Fibroblast of villous mesenchyme (primary cell): ENCODE measurements at places on chromosomes 2 and 18. TPM values are rescaled to one million over a fixed set of nuclear protein-coding genes. Genes with fewer than 3 reads are reported as not detected.

The VSNL1 gene
- total RNA-seq = 0.32 and 0.86 TPM in 2 replicates

GRCh38 chr2:211349031-211349430 lies 792.6 kb downstream of the CPS1 start:
- DNase-seq = no peak

The CAVIN2 gene
- total RNA-seq = 8.4 and 21.6 TPM in 2 replicates

DNA sequence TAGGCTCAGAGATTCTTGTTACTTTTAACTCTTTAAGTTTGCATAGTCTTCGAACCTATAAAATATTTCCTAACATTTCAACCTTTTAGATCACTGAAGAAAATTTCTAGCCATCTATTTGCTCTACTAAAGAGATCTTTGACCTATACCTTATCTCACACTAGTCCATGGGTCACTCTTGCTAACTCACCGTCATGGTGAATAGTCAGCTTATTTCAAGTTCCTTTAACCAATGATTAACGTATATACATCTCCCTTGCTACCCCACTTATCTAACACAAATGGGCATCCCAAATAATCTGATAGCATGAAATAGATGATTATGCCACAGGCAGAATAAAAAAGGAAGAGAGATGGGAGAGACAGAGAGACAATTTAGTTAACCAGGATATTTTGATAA lies 303.1 kb downstream of the GPD2 start:
- no peak for DNase-seq

The SULT1C2 gene
- not detected in 2 replicates for total RNA-seq

The DSG4 gene
- total RNA-seq = not detected in 2 replicates

- DNase-seq = no peak
Observed at GRCh38 chr2:63679252-63679855, 90.6 kb downstream of the MDH1 start.

DNA sequence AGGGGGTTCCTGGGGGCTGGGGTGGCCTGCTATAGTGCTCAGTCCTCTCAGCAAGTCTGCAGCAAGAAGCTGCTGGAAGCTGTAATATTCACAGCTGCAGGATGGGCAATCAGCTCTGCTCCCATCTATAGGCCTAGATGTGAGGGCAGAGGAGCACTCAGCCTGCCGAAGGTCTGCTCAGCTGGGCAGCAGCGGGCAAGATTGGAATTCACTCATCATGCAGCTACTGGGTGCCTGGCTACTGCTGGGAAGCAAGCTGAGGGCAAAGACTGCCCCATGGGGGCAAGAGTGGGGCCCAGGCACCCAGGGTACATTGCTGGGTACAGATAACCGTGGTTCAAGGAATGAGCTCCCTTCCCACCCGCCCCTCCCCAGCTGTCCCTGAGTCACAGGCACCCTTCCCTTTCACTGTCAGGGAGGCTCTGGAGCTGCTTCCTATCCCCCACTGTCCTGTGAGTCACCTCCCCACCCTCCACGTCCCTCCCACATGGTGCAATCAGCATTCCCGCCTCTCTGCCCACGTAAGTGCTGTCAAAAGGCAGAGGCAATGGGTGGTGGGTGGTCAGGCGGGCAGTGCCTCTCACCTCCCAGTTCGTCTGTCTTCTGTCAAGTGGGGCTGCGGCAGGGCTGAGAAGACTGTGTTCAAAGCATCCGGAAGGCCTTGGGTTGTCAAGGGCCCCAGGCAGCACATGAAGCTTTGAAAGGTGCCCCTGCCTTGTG lies 169.2 kb downstream of the TRIM43 start:
- peak; percentile 83 for DNase-seq

DNA sequence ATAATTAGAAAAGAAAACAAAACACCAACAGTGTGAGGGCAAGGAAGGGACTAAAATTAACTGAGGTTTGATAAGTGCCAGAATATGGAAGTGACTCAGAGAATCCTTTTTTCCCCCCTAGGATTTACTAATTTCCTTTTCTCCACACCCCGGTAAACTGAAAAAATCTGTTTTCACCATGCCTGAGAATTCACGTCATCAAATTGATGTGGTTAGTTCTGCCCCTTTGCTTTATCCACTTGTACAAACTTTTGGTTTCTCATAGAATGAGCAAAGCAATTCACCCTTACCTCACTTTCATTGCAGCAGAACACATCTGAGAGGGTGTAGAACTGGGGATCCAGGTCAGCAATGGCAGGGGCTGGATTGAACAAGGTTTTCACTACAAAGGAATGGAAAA lies 57.8 kb downstream of the RBKS start:
- peak; percentile 37 for DNase-seq

DNA sequence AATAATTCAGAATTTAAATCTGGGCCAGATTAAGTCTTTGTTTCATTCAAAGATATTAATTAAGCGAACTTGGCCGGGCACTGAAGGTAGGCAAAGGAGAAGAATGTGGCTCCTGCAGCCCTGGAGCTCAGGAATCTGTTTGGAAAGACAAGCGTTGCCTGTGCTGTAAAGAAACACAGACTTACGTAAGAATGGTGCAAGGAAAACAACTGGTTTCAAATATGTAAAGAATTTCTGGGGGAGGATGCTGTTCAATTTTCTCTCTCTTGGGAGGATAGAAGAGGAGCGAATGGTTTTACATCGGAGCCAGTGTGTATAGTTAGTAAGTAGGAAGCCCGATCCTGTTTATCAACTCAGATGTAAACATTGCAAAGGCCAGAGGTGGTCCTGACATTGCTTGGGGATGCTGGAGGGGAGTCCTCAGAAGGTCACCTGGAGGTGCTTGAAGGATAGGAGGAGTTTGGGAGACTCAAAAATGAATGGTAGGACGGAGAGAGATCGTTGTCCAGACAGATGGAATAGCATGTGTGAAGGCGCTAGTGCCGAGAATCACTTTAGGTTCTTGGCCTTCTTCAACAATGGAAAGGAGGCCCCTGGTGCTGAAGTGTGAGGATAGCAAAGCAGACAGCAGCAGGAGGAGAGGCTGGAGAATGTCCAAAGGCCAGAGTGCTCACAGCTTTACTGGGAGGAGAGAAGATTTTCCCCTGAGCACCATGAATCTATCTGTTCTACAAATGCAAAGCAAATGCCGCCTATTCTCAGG lies 456.1 kb downstream of the LPIN1 start:
- peak; percentile 74 for DNase-seq

The CDK15 gene
- total RNA-seq = 3.5 and 7.4 TPM in 2 replicates

The PDCD1 gene
- not detected in 2 replicates for total RNA-seq

- no peak for DNase-seq
Observed at GRCh38 chr2:176492583-176492982, 223.3 kb downstream of the MTX2 start.

The CAPN14 gene
- total RNA-seq = under 0.01 TPM in 2 replicates

DNA sequence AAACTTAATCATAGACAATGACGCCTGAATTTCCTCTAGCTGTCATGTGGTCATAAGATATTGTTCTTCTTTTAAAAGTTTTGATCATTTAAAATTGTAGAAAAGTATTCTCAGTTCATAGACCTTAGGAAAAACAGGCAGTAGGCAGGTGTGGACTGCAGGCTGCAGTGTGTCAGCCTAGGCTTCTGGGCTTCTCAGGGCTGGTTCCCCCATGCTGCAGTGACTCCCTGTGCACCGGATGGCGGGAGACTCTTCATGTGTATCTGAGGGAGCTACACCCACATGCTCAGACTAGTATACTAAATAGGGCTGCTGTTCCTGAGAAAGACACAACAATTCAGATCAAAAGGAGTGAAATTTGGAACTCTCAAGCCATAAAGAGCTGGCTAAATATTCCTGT lies 72.4 kb downstream of the PXDN start:
- no peak for DNase-seq

GRCh38 chr2:64685430-64685829 lies 31.7 kb upstream of the SERTAD2 start:
- DNase-seq = peak; percentile 19

DNA sequence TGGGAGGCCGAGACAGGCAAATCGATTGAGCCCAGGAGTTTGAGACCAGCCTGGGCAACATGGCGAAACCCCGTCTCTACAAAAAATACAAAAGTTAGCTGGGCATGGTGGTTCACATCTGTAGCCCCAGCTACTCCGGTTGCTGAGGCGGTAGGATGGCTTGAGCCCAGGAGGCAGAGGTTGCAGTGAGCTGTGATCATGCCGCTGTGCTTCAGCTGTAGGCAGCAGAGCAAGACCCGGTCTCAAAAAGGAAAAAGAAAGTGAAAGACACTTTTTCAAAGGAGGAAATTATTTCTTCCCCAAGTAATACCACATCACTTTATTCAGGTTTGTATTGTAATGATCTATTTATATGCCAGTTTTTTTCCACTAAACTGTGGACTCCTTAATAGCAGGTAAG lies 35.7 kb upstream of the TAF4B start:
- no peak for DNase-seq

DNA sequence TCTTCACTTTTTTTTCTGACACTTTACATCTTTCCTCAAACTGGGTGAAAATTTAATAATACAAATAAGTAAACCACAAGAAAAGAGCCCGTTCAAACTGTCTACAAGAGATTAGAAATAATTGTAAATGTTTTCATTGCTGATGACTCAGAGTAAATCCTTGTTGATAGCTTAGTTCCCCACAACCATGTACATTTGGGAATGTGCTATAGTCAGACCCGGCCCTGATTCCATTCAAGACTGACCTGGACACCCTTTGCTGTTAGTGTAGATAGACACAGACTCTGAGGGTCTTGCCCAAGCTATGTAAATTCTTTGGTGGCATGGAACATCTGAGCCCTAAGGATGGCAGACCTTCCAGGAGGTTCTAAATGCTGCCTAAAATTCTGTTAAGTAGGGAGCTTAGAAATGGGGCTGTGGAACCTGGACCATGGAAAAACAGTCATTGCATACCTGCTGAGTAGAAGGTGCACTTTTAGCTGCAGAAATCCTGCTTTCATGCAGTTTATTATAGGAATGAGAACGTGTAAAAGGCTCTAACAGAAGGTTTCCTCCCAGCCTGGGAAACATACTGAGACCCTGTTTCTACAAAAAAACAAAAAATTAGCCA lies 3.7 kb downstream of the MALT1 start:
- peak; percentile 63 for DNase-seq

- DNase-seq = no peak
Observed at GRCh38 chr2:229346816-229347540, 75.9 kb upstream of the PID1 start.

The CCL20 gene
- total RNA-seq = 0.43 TPM in 1 of 2 replicates, not detected in the other

The SERPINB13 gene
- total RNA-seq = not detected in 2 replicates

DNA sequence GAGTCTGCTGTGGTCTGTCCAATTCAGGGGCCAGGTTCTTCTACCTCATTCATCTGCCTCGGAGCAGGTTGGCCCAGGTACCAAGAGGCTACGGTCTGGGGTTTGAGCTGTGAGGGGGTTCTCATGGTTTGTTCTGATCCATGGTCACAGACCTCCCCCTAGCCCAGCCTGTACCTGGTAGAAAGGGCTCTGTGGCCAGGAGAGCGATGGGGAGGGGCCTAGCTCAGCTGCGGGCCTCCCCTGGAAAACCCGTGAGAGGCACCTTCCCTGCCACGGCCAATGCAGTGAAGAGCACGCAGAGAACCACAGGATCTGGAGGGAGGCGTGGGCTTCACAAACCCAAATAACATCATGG lies 19.6 kb upstream of the ALLC start:
- DNase-seq = no peak

GRCh38 chr2:31324016-31324633 lies 90.2 kb downstream of the EHD3 start:
- DNase-seq = peak; percentile 37

DNA sequence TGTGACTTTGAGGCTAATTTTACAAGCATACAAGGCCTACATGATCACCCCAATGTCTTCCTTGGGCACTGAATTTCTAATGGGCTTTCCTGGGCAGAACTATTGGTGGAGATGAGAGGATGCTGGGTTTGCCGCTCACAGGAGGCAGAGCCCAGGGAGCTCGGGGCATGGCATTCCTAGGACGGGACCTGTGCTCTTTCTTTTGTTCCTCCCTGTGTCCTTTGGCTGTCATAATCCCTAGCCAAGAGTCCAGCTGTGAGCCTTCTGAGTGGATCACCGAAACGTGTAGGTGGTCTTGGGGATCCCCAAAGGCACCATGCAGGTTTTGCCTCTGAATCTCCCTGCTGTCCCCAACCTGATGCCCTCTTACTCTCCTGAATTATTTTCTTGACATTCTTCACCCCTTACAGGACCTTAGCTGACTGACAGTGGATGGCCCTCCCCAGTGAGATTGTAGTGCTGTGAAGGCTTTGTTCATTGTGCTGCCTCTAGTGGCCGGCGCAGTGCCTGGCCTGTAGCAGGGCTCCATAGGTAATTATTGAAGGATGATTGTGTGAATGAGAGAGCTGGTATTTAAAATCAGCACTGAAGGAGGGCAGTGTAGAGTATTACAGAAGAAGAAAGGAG lies 221.9 kb downstream of the ZNF407 start:
- no peak for DNase-seq

DNA sequence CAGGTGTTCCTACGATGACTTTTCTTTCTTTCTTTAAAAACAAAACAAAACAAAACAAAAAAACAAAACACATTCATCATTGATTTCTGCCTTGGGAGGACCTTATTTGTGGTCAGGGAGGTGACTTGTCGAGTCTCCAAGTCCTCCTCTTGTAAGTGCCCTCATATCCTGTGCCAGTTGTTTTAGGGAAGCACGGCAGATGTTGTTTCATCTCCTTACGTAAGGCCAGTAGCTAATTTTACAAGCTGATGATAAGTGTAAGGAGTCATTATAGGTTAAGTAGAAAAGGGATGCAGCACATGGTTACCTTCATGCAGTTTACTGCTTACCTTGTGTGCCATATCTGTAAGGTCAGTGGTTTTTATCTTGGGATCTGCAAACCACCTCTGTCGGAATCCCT lies 52.2 kb downstream of the MRPS9 start:
- no peak for DNase-seq

The RND3 gene
- 635 and 1,266 TPM in 2 replicates for total RNA-seq

DNA sequence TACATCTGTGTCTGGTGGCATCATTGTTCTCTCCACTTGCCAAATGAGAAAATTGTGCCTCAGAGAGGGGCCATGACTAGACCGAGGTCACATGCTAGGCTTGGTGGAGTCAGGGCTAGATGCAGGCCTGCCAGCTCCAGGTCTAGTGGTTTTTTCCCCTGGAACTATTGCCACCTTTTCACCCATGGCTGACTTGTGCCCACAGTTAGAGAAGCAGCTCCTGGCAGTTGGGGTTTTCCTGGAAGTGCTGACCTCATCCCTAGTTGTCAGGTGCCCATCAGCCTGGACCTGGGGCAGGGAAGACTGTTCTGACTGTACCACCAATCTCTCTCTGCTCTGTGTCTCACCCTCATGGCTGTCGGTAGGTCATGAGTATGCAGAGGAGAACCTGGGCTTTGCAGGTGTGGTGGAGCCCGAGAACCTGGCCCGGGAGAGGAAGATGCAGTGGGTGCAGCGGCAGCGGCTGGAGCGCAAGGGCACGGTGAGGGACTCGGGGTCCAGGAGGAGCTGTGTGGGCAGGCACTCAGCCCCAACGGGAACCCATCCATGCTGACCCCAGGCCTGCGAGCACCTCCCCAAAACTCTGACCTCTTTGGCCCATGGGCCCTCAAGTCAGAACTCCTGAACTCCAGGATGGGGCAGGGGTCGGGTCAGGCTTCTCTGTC lies 12.4 kb upstream of the CATIP start:
- no peak for DNase-seq

- no peak for DNase-seq
Observed at GRCh38 chr2:3319745-3320566, 57.7 kb downstream of the EIPR1 start.

- DNase-seq = no peak
Observed at GRCh38 chr18:31301201-31301655, 16.7 kb upstream of the DSG1 start.
